ENCODE measurements at places on chromosomes 13 and 19. TPM values are rescaled to one million over a fixed set of nuclear protein-coding genes. Genes with fewer than 3 reads are reported as not detected.

SKA3 gene
- polyA plus RNA-seq = 12.9 TPM

FUT3 gene
- polyA plus RNA-seq = 0.54 TPM

OR7A5 gene
- not detected for polyA plus RNA-seq

ZNF581 gene
- polyA plus RNA-seq = 28.3 TPM

SHISA7 gene
- 0.26 TPM for polyA plus RNA-seq

ATCAY gene
- 0.15 TPM for polyA plus RNA-seq

ENOX1 gene
- polyA plus RNA-seq = 11.1 TPM

SETDB2 gene
- polyA plus RNA-seq = 25.2 TPM

ZNF324 gene
- 13.4 TPM for polyA plus RNA-seq

ZNF471 gene
- polyA plus RNA-seq = 32.3 TPM

DACT3 gene
- polyA plus RNA-seq = 21.3 TPM

LENG9 gene
- 2.2 TPM for polyA plus RNA-seq

RNF225 gene
- polyA plus RNA-seq = not detected

CCDC70 gene
- polyA plus RNA-seq = 0.14 TPM

GIPR gene
- 0.81 TPM for polyA plus RNA-seq

LILRB1 gene
- polyA plus RNA-seq = 1.4 TPM

DNA sequence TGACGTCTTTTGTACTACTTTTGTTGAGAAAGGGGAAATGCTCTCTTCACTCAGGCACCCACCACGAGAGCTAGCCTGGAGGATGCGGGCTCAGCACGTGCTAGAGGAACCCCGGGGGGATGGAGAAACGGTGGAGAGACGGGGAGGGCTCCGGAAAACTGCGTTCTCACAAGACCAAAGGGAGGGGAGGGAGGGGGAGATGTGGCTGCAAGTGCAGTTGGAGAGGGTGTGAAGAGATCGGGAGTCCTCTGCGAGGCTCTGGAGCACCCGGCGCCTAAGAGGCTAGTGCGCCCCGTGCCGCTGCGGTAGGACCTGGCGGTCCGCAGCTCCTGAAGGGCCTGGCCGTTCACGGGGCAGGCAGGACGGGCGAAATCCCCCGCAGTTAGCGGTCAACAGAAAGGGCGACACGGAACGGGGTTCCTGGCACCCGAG, 43.4 kb upstream of the XPO4 start:
- DNase-seq = no peak

GRCh38 chr13:96243376-96243775, 153.5 kb downstream of the HS6ST3 start:
- no peak for DNase-seq

- peak; percentile 86 for DNase-seq
Observed at GRCh38 chr19:40403262-40403984, 9.8 kb downstream of the PRX start.

DNA sequence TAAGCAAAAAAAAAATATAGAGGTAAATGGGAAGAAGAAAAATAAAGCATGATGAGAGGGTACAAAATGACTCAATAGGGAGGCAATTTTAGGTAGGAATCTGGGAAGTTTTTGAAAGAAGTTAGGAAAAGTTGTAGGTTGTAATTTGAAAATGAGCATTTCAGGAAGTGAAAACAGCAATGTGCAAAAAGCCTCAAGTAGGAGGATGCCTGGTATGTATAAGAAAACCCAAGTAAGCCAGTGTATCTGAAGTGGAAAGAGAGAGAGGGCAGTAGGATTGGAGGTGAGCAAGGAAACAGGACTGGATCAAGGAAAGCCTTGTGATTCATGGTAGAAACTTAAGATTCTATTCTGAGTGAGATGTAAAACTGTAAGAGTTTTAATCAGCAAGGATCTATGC, 121.6 kb upstream of the SPRY2 start:
- no peak for DNase-seq

GRCh38 chr13:89554801-89555200, 1792.7 kb upstream of the MIR17HG start:
- no peak for DNase-seq

GRCh38 chr19:1276628-1277022, 1.3 kb downstream of the FAM174C start:
- no peak for DNase-seq

DNA sequence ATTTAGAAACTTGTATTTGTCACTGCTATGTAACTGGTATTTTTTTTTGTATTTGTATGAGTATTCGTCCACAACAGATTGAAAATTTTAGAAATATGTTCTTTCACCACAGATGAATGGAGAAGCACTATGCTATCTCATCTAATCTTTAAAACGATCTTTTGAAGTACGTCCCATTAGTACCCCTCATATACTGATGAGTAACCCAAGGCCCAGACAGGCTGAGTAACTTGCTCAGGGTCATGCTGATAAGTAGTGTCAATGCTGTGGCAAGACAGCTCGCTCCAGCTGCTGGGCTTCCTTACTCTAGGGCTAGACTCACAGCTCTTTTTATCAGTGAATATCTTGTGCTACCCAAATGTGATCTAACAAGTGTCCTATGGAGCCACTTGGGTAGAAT, 154.2 kb downstream of the SUCLA2 start:
- DNase-seq = no peak

- no peak for DNase-seq
Observed at GRCh38 chr13:76992548-76993001, 694 bp downstream of the CLN5 start.

- DNase-seq = no peak
Observed at GRCh38 chr13:30074431-30074830, 224.0 kb upstream of the UBL3 start.

DNA sequence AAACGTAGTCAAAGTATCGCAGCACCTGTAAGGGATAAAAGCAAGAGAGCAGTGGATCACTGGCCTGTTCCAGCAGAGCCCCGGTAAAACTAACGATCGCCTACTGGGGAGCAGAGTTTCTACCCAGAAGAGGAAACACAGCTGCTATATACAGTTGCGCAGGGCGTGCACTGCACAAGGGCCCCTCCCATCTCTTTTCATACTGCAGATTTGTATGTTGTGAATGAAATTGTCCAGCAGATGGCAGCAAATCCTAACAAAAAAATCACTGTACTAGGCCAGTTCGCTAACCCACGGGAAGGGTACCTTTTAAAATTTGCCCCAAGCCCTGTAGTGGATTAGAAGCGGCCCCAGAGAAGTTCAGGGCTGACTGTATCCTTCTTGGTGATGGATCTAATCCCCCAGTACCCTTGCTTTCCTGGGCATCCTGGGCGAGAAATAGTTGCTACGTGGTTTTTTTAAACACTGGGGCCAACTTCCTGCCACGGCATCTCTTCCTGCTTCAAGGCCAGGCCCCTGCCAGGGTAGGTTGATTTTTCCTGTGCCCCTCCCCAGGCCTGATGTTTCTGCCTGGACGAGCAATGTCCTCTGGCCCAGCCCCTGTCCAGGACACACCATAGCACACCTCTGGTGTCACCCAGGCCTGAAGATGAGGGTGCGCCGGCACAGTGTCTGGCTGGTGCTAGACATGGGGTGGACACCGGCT, 127.0 kb downstream of the IER2 start:
- peak; percentile 64 for DNase-seq

- DNase-seq = no peak
Observed at GRCh38 chr13:110065780-110066179, 241.2 kb downstream of the COL4A1 start.

DNA sequence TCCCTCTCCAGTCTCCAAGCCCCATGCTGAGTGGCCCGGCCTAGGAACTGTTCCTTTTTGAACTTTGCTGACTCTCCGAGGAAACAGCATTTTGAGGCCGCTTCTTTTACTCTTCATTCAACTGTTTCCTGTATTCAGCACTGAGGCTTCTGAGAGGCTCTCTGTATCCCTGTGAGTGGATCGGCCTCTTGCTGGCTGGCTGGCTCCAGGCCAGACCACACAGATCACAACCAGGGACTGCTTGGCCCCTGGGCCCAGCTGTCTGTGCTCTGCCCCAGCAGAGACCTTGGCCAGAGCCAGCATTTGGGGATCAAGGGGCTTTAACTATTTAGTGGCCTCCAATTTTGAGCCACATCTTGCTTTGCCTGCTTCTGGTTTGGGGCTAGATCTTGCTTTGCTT, 75.6 kb upstream of the KL start:
- DNase-seq = no peak

DNA sequence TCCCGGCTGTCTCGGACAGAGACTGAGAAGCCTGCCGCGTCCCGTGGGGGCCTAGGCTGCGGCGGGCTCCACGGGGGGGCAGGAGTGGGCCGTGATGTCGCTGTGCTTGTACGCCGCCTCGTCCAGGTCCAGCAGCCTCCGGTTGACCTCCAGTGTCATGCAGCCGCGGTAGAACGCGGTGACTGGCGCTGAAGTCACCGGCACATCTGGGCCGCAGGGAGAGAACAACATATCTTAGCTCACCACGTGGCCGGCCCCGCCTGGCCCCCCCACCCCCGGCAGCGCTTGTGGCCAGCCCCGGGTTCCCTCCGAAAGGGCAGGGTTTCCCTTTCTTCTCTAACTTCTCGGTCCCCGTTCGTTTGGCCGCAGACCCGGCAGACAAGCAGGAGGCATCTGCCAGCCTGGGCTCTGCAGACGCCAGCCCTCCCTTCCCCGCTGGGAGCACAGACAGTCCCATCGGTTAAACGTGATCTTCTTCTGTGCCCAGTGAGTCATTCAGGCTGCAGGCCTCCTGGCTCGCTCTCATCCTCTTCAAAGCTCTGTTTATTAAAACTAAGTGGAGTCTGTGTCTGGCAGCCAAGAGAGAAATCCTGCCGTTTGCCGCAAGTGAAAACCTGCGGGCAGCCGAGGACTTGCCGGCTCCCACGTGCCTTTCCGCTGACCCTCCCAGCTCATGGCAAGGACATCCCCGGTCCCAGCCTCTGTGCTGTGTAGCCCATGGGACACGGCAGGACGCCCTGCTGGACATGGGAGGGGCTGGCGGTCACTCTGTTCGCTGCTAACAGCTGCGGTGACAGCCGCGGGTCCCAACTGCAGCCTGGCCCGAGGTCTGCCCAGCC, 42.8 kb downstream of the GAS6 start:
- DNase-seq = no peak

DNA sequence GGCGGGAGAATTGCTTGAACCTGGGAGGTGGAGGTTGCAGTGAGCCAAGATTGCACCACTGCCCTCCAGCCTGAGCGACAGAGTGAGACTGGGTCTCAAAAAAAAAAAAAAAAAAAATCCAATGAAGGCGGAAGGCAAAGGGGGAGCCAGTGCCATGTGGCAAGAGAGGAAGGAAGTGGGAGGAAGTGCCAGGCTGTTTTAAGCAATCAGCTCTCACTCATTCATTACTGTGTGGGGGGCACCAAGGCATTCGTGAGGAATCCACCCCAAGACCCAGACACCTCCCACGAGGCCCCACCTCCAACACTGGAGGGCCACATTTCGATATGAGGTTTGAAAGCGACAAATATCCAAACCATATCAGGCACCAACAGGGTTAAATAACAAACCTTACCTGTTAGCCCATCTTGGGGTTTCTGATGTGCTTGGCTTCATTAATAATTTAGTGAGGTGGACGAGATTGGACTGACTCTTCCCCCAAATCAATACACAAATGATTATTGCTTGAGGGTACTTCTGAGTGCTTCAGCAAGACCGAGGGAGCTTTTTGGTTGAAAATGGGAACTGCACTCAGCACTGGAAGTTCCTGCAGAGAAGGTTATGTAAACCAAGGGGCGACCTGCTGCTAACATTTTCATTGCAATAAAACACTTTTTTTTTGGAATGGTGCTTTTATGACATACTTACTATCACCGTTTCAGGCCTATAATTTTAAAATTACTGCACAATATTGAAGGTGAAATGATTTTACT, 7.5 kb upstream of the LRP3 start:
- DNase-seq = no peak

DNA sequence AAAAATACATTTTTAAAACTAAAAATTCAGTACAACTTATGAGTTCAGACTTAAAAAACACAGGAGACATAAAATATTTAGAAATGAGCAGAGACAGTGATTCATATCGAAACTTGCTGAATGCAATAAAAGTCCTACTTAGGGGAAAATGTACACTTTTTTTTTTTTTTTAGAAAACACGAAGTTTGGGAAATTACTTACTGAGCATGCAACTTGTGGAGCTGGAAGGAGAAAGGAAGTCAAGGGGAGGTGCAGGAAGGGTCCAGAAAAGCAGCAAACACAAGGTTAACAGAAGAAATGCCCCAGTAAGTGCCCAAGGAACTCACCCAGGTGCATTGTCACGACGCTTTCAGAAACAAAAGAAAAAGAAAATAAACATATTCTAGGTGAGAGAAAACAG, 18.6 kb upstream of the LAIR1 start:
- DNase-seq = no peak

DNA sequence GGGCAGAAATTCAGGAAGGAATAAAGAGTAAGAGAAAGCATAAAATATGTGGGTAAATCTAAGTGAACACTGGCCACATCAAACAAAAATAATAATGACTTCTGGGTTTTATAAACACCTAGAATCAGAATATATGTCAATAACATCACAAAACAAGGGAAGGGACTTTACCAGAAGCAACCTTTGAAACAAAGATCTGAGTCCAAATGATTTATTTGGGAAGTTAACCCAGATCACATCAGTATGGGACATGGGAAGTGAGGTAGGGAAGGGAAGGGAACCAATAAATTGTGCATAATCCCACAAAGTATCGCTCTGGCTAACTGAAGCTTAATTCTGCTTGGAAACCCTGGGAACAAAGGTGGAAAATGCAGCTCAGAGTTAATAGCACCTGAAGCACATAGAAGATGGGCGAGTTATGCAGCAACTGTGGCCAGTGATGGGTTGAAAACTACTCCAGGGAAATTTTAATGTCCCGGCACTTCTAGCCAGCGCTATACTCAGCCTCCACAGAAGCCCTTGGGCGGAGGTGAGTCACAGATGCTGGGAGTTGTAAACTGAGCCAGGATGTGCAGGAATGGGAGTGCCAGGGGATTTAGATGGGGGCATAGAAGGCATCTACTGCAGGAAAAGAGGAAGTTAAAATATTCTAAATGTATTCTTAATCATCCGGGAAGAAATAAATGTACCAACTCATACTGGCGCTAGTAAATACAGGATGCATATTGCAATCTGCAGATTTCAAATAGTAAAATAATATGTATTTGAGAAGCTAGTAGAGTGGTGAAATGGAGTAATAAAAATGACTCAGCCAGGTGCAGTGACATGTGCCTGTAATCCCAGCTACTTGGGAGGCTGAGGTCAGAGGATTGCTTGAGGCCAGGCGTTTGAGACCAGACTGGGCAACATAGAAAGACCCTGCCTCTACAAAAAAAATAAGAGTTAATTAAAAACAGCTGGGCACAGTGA, 34.2 kb upstream of the CEBPG start:
- DNase-seq = no peak

- DNase-seq = no peak
Observed at GRCh38 chr13:23644527-23645138, 74.4 kb downstream of the TNFRSF19 start.
